Stimulated activated CD4-positive, alpha-beta T cell treated with anti-CD3 and anti-CD28 coated beads, Interleukin-2, amount 100 ng/mL, for 48 hours (primary cell): ENCODE measurements at places on chromosomes 11 and 22.

GRCh38 chr11:134847083-134847715, 435.2 kb upstream of the B3GAT1 start:
- DNase-seq: no peak

DNA sequence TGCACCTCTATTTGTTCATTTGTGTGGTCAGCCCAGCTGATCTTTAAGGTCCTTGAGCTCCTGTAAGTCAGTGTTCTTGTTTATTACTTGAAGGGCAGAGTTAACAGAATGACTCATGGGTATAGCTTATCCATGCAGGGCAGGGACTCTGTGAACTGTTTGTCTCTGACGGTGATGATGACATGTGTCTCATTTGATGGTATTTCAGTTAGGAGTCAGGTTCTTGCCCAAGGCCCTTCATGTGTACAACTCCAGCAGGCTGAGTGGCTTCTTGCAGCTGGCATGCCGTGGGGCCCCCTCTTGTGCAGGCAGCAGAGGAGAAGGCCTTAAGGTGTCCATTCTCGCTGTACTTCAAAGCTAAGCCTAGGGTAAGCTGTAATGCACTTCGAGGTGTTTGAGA, 165.1 kb downstream of the DBX1 start:
- no peak for DNase-seq

GRCh38 chr11:65590240-65590738, 5.3 kb downstream of the KCNK7 start:
- no peak for DNase-seq

DNA sequence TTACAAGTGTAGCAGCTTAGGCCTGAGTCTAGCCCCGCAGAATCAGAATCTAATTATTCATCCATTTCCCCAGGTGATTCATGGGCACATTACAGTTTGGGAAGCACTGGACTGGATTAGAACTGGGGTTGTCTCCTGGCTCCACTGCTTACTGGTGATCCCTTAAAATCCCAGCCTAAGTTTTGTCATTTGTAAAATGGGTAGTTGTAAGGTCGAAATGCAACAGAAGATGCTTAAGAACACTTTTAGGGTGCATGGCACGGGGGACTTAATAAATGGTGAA, 1.3 kb downstream of the STX3 start:
- no peak for DNase-seq

DNA sequence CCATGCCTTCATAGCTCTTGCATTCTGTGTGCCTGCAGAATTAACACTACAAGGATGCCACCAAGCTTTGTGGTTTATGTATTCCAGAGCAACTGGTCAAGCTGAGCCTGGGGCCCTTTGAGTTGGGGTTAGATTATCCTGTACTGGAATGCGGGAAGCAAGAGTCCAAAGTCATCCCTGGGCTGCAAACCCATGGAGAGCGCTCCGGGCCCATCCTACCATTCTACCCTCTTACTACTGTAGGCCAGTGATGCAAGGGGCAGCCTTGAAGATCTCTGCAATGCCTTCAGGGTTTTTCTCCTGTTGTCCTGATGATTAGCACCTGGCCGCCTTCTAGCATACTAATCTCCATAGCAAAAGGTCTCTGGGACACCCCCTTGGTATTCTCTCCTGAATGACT, 51.3 kb downstream of the TUG1 start:
- no peak for DNase-seq
